Renal pelvis (tissue), 12 donors: ENCODE measurements at places on chromosomes 7 and 10. TPM values are rescaled to one million over a fixed set of nuclear protein-coding genes. Genes with fewer than 3 reads are reported as not detected.
A peak's percentile ranks its signal among the peaks of the same experiment; 100 is the strongest.

Gene TEX47
- polyA plus RNA-seq, result not detected

Gene HOXA7
- 31.7 TPM for polyA plus RNA-seq

Gene LRRC4
- 9.7 TPM for polyA plus RNA-seq

Gene CTNNA3
- 4.2 TPM for polyA plus RNA-seq

Gene CLEC5A
- polyA plus RNA-seq, result 0.19 TPM

Gene SFRP4
- 2.1 TPM for polyA plus RNA-seq

Gene SMC3
- polyA plus RNA-seq, result 87.3 TPM

Gene WNT8B
- polyA plus RNA-seq, result 0.69 TPM

Gene PANK1
- 46.8 TPM for polyA plus RNA-seq

Gene SFTPA1
- not detected for polyA plus RNA-seq

- no peak for DNase-seq
Observed at GRCh38 chr10:3185386-3185785, 12.8 kb upstream of the PITRM1 start.

- no peak for DNase-seq
Observed at GRCh38 chr10:3681642-3682554, 103.1 kb downstream of the KLF6 start.

GRCh38 chr10:110372656-110373055, 67.9 kb upstream of the SMNDC1 start:
- DNase-seq, result no peak

DNA sequence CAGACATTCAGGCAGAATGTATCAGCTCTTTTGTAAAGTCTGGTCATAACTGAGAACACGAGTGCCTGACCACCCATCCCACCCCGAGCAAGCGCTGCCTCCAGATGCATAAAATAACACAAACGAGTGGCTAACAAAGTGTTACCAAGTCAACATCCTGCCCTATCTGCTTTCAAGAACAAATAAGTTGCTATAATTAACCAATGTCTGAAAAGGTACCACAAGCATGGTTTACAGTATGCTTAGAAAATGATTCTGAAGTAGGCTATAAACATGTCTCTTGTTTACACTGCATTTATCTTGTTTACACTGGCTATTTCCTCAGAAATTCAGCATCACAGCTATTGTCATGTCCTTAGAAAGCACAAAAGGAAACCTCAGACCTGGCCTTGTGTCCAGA, 49.5 kb downstream of the PIK3AP1 start:
- DNase-seq, result no peak

DNA sequence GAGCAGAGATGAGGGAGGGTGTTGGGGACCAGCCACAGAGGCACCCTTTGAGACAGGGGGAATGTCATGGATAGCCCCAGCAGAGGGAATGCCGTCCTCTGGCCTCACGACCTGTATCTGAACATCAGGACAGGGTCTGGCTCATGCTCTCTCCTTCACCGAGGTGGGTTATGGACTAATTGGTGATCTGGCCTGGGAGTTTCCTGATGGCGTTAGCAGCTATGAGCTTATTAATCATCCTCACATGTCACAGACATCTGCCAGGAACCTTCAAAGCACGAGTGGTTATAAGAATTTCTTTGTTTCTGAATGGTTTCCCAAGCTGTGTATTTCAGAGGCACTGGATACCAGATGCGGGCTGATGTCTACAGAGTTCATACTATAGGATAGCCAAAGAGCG, 6.9 kb downstream of the CPA4 start:
- no peak for DNase-seq

DNA sequence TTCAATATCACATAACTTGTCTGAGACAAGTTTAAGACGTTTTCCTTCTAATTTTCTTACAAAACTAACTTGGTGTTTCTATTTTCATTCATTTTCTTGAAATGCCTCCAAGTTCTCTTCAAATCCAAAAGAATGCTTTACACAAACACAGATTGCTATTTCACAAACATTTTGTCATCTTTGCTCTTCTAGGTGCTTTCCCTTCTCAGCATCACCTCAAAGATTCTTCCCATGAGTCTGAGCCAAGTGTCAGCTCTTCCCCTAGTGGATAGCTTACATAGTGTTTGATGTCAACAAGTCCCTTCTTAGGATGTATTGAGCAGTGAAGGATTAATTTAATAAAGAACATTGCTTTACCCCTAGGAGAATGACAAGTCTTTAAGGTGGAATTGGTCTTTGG, 38.1 kb upstream of the SEMA3A start:
- DNase-seq, result no peak

- DNase-seq, result no peak
Observed at GRCh38 chr7:141590666-141591065, 39.5 kb downstream of the AGK start.

DNA sequence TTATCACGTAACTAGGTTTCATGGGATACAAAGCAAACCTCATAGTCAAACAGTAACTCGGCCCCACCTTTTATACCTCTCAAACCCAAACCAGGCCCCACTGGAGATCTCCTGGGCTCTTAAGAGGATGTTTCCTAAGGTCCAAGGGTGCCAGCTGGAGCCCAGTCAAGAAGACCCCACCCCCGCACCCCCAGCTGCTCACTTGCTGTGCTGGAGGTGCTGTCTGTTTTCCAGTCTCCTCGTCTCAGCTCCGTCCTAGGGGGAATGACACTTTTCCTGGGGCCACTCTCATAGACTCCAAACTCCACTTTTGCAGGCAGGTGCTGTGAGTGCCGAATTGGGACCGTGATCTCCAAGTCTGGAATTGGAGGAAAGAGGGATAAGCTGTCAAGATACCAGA, 22.7 kb upstream of the TM9SF3 start:
- no peak for DNase-seq

GRCh38 chr7:20201380-20201779, 15.8 kb downstream of the MACC1 start:
- DNase-seq, result no peak

- DNase-seq, result no peak
Observed at GRCh38 chr10:102135956-102136526, 3.2 kb downstream of the PPRC1 start.

- no peak for DNase-seq
Observed at GRCh38 chr7:34675749-34676374, 17.8 kb downstream of the NPSR1 start.

DNA sequence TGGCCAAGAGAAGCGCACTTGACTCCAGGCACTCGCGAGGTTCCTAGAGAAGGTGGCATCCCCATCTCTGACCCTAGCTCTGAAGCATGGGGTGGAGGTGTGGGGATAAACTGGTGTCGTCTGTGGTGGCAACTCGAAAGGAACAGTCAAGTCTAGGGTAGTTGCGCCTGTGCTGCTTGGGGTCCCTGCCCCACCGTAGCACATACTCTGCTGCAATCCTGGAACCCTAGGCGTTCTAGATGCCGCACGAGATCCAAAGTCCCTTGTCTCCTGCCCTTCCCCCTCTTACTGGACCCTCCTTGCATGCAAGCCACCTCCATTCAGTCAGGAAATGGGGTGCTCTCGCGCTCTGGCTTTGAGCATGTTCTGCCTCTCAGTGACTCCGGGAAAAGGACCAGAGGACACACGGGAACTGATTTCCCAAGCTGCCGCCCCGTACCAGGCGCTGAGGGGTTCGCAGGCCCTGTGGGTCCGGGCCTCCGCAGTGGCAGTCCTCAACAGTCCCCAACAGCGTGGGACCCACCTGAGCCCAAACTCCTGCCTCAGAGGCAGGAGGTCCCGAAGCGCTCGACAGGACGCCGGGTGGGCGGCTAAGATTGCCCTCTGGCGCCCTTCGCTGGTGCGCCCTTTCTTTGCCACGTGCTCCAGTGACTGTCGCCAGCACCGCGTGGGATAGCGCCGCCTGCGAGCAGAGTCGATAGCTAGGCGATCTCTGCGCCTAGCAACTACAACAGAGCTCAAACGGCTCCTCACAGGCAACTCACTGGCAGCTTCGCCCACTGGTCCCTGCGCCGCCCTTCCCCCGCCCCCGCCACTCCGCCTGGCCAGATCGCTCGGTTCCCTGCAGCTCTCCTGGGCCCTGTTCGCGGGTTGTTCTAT, 452.0 kb downstream of the REEP3 start:
- DNase-seq, result no peak

DNA sequence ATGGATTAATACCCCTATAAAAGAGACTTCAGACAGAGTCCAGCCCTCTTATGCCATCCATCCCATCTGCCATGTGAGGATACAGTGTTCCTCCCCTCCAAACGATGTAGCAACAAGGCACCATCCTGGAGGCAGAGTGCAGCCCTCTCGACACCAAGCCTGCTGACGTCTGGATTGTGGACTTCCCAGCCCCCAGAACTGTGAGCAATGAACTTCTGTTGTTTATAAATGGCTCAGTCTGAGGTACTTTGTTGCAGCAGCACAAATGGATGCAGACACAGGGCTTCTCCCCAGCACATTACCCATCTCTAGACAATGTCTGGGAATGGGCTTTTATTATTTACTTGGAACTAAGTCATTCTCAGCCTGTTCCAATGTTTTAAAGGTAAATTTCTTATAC, 195.6 kb downstream of the WDR37 start:
- no peak for DNase-seq

- DNase-seq, result no peak
Observed at GRCh38 chr10:22016046-22016705, 12.6 kb upstream of the DNAJC1 start.

DNA sequence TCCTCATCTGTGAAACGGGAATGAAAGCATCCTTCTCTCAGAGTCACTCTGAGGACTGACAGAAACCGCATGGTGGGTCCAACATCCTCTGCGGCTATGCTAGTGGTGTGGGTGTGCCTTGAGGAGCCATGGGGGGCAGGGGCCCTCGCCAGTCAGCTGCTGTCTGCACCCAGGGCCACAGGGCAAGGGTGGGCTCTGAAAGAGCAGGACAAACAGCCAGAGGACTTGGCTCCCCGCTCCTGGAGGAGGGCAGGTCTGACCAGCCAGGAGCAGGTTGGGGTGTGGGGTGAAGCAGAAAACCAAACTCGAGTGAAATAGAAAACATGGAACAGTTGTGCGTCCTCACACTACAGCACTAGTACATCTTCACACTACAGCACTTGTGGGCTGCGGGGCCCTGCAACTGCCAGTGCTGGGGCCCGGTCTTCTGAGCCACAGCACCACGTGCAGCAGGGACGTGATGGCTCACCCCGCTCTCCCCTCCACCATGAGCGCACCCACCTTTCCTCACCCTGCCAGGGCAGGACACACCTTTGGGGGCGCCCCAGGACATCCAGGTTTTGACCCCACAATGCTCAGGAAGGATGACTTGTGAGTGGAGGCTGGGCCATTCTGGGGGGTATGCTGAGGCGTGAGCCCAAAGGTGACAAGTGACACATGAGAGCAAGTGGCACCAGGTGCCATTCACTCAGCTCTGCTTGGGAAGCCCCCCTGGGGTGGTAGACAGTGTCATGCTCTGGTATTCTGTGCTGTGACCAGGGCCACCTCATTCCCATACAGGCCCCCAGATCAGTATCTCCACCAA, 96.1 kb upstream of the RET start:
- DNase-seq, result no peak

- no peak for DNase-seq
Observed at GRCh38 chr7:2149672-2150444, 82.9 kb downstream of the MAD1L1 start.

GRCh38 chr7:38660427-38661099, 29.4 kb upstream of the AMPH start:
- DNase-seq, result no peak

- DNase-seq, result no peak
Observed at GRCh38 chr10:15293862-15294842, 76.9 kb downstream of the FAM171A1 start.

DNA sequence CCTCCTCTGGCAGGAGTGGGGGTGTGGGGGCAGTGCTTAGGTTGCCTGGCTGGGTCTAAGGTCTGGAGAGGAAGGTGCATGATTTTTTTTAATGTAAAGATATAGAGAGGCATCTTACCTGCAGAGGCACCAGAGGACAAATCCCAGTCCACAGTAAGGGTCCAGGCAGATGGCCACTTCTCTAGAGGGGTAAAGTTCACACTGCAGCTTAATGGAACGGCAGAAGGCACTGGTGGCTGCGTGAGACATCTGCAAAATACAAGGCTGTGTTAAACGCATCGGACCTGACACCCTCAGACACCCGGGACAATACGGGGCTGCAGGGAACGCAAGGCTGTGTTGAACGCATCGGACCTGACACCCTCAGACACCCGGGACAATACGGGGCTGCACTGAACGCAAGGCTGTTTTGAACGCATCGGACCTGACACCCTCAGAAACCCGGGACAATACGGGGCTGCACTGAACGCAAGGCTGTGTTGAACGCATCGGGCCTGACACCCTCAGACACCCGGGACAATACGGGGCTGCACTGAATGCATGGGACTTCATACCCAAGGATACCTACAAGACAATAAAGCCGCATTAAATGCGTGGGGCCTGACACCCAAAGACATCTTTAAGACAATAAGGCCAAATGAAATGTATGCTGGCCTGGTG, 206.0 kb downstream of the ZMYND11 start:
- no peak for DNase-seq

DNA sequence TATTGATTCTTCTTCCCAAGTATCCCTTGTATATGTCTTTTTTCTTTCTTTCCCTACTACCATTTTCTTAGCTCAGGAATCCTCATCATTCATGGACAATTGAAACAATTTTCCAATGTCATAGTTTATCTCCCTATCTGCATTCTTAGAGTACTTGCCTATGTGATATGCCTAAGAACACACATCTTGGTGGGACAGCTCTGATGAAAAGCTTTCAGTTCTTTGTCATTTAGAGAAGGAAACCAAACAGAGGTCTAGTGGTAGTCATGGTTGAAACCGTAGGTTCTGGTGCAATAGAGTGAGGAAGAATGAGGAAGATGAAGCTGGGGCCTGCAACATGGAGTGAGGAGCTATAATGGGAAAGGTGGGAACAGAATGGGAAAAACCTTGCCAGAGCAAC, 28.2 kb downstream of the TDRD1 start:
- DNase-seq, result no peak

DNA sequence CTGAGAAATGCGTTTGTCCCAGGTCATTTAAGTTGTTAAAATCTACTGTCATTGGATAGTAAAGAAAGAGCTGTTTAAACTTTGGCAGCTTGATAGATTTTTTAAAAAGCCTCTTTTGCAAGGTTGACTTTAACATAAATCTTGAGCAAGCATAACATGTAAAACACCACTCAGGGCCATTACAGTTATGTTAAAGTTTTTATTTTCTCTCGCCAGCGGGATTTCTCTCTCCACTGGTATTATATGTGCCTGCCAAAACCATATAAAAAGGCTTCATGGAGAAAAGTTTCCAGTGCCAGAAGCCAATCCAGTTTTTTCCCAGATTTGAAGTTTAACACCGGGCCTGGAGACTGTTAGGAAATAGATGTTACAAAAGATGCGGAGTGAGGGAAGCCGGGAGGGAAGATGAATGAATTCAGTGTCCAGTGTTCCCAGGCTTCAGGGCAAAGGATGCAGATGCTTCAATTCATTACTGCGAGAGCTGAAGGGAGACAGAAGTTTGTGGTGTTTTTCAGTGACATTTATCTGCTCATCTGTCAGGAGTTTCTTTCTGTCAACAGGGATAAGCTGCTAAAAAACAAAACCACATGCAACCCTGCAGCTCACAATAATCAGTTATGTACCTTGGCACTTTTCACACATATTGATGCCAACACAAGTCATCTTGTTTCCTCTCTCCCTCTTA, 155.5 kb downstream of the SPAG6 start:
- DNase-seq, result no peak

GRCh38 chr7:74027683-74028320, at the start of gene ELN:
TSS of gene ELN (plus strand) at chr7:74028173. CDS start at chr7:74028188, 15 bp downstream.
- DNase-seq, result peak; percentile 77
